ENCODE measurements at places on chromosomes 7 and 10. TPM values are rescaled to one million over a fixed set of nuclear protein-coding genes. Genes with fewer than 3 reads are reported as not detected.

DNA sequence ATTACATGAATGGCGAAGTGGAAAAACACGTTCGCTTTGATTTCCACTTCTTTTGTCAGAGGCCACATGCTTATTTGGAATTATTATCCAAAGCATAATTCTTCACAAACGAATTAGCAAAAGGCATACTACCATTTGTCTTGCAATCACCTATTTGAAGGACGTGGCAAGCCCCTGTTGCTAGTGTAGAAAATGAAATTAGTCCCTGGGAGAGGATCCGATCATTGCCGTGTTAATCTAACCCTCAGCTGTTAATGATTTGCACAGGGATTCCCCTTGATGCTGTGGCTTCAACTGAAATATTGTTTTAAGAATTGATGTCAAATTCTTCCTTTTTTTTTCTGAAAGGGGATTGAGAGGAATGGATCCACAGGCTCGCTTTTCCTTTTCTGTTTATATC, 4.6 kb downstream of the AGMO start:
- no peaks in the 10 kb centered on the region for H3K27me3 ChIP-seq
- no peak overlapping the region for H3K27ac ChIP-seq
- H3K4me3 ChIP-seq, result no peak overlapping the region
- DNase-seq, result no peak
- no peaks in the 10 kb centered on the region for H3K36me3 ChIP-seq

The SPDYE3 gene
- total RNA-seq, result not detected

DNA sequence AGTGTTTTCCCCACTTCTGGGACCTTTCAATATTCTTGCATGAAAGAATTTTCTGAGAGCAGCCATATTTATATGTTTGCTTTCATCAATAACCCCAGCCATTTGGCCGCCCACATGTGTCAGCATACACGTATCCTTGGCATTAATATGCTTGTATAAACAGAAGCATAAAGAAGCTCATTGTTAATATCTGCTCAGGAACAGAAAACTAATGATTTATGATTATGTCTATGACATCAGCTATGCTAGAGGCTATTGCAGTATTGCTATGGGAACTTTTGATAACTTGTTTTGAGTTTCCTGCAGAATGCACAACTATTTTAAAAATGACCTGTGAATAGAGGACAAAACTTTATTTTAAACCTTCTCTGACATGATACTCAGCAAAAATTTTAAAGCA, 300.9 kb upstream of the MTPN start:
- no peak for DNase-seq
- no peak overlapping the region for H3K27ac ChIP-seq
- H3K36me3 ChIP-seq, result no peaks in the 10 kb centered on the region
- H3K4me1 ChIP-seq, result no peaks in the 10 kb centered on the region
- no peak overlapping the region for H3K4me3 ChIP-seq
- H3K27me3 ChIP-seq, result no peaks in the 10 kb centered on the region

DNA sequence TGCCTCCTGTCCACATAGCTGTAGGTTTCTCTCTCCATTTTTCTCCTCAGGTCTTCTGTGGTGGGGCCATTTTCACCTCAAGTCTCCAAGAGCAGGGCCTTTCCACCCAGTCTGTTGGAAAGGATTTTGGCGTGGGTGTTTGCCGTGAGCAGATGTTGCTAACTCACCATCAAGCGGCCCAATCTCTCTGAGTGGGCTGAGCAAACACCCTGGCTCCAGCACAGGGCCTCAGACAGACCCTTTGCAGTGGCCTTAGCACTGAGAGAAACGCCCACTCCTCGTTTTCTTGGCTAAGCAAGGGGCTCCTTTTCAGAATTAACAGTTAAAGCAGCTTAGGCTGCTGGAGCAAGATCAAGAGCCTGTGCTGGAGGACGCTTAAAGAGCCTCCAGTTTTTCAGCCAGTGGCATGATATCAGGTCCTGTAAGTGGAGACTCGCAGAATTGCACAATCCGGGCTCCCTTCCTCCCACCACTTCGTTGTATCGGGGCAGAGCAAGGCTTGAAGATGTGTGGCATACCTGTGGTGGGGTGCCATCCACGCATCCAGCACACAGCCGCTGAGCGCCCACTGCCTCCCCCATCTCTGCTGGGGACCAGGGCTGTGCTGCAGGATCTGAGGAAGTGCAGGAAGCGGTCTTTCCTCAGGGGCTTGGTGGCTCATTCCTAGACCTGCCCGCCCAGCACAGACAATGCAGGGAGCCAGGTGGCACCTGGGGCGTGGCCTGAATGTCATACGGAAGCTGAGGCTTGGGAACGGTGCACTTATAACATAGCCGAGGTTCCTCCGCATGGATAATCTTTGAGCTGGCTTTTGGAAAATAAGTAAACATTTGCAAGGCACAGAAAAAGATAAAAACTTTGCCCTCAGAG, 142.7 kb downstream of the ADARB2 start:
- no peak for DNase-seq
- H3K27ac ChIP-seq, result no peak overlapping the region
- H3K36me3 ChIP-seq, result no peaks in the 10 kb centered on the region
- H3K27me3 ChIP-seq, result no peaks in the 10 kb centered on the region
- H3K4me1 ChIP-seq, result no peaks in the 10 kb centered on the region

All from thoracic aorta (tissue), 2 donors.